Lower leg skin (tissue), 4 donors: ENCODE measurements at places on chromosomes 2 and 18. TPM values are rescaled to one million over a fixed set of nuclear protein-coding genes. Genes with fewer than 3 reads are reported as not detected.

Gene IL1R2
- total RNA-seq, result 58.4 TPM

Gene CGREF1
- total RNA-seq, result 0.34 TPM

Gene KIAA2012
- total RNA-seq, result not detected

Gene CERKL
- total RNA-seq, result not detected

Gene MTCL1
- total RNA-seq, result 6.8 TPM

GRCh38 chr2:28977176-28977875 lies 3.8 kb upstream of the TOGARAM2 start:
- DNase-seq, result no peak

- no peak for DNase-seq
These were observed 102.6 kb downstream of the HDAC4 start for GRCh38 chr2:239298116-239298804.

DNA sequence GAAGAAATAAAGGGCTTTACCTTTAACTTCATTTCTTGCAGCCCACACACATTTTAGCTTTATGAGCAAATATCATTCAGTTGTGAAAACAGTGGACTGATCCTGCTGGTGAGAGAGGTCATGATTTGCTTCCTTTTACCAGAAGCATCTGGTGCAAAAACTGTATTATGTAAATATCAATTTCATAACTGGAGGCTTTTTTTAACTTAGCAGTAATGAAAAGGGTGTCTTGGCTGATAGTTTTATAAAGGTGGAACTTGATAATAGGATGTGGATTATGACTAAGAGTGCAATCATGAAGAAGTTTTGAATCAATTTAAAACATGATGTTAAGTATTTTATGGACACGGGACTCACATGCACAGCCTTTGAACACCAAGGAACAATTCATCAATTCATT lies 304.4 kb downstream of the GULP1 start:
- DNase-seq, result no peak

GRCh38 chr2:101419096-101419663 lies 31.9 kb upstream of the CREG2 start:
- DNase-seq, result peak; percentile 54

- peak; percentile 58 for DNase-seq
These were observed 12.2 kb downstream of the BIN1 start for GRCh38 chr2:127094509-127095366.

DNA sequence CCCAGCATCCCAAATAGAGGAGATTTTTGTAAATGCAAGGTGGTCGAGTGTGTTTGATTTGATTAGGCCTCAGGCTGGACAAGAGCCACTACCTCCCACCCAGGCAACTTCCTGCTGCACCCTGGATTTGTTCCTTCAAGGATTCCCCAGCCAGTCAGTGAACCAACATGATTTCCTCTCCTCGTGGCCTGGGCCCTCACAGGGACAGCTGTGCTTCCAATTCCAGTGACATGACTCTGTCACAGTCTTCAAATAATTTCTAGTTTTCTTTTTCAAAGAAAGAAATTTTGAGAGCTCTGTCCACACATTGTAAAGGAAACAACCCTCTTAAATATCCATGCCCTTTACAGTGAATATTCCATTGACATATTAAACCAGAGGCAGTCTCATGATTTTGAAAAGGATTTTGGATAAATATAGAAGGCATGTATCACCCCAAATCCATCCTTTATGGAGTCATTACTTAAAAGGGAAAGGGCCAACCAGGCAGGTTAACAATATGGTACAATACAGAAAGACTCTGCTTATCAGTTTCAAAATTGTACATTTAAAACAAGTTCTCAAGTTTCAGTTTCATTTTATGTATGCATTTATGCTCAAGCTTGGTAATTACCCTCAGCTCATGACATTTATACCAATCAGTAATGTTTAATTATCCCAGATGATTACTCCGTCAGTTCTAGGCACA lies 121.3 kb upstream of the FOSL2 start:
- DNase-seq, result no peak

- DNase-seq, result no peak
These were observed 656 bp upstream of the LBX2 start for GRCh38 chr2:74499940-74500577.

- DNase-seq, result no peak
These were observed 15.9 kb downstream of the POLI start for GRCh38 chr18:54284981-54285785.

GRCh38 chr2:215784371-215784783 lies 229.0 kb downstream of the MREG start:
- DNase-seq, result no peak
